HCT116 (cell line): ENCODE measurements at places on chromosomes 5 and 9. TPM values are rescaled to one million over a fixed set of nuclear protein-coding genes. Genes with fewer than 3 reads are reported as not detected.

- DNase-seq, result no peak
Measured at GRCh38 chr5:154758493-154758892, 3.3 kb downstream of the LARP1 start.

DNA sequence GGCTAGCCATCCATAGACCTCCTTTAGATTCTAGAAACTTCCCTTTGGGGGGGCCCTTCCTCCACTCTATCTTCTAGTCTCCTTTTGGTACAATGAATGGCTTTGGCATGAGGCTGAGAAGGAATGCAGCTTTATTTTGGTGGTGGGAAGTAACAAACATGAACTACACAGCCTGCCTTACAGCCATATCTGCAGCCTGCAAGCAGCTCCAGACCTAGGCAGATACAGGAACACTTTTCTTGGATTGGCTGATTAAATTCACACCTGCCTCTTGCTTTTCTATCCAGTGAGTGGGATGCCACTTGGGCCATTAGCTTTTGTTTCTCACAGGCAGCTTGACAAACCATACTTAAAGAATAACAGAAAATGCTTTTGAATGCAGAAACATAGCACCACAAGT, 28.2 kb downstream of the NR6A1 start:
- DNase-seq, result no peak

DNA sequence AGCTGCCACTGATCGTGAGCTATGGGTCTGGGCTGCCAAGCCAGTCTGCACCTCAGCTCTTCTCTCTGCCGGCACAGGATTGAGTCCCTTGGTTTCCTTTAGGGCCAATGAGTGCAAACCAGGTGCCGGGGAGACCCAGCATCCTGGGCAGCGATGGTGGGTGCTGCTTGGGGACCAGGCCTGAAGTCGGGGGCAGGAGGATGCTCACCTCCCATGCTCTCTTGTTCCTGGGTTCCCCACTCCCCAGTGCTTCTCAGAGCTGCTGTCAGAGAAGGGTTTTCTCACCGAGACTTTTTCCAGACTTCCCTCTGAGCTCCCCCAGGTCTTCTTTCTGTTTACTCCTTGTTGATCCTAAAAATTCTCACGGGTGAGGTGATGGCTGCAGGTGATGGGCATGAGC, 61.2 kb downstream of the IRX1 start:
- DNase-seq, result no peak

GRCh38 chr5:1656271-1656975, 132.7 kb upstream of the LPCAT1 start:
- no peak for DNase-seq

- no peak for DNase-seq
Measured at GRCh38 chr5:139925650-139926640, 117.2 kb downstream of the NRG2 start.

GRCh38 chr5:56699538-56699937, 115.8 kb upstream of the MAP3K1 start:
- no peak for DNase-seq

GRCh38 chr5:96852759-96853158, 23.5 kb upstream of the ERAP2 start:
- no peak for DNase-seq

The EQTN gene
- total RNA-seq, result not detected

The WDR38 gene
- not detected for total RNA-seq

The PHF24 gene
- 0.47 TPM for total RNA-seq

The GNE gene
- total RNA-seq, result 8.4 TPM

The CCL27 gene
- 1.0 TPM for total RNA-seq

The TICAM2 gene
- 2.9 TPM for total RNA-seq

The FGFR4 gene
- total RNA-seq, result 78.1 TPM

The PTGDS gene
- 3.1 TPM for total RNA-seq
